Caco-2 (cell line): ENCODE measurements at places on chromosomes 7 and 10.

DNA sequence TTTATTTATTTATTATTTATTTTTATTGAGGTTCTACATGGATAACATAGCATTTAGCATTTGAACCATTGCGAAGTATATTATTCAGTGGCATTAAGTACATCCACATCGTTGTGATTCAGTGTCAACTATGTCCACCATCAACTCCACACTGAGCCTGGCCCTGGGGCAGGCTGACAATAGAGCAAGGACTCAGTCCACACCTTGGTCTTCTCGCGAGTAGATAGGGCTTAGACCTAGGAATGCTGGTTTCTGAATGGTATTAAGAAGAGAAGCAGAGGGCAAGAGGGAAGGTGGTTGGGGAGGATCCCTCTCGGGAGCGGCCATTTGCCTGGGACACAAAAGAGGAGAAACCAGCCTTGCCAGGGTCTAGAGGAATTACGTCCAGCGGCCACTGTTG is 599.2 kb upstream of the MGMT start:
- DNase-seq, result no peak

DNA sequence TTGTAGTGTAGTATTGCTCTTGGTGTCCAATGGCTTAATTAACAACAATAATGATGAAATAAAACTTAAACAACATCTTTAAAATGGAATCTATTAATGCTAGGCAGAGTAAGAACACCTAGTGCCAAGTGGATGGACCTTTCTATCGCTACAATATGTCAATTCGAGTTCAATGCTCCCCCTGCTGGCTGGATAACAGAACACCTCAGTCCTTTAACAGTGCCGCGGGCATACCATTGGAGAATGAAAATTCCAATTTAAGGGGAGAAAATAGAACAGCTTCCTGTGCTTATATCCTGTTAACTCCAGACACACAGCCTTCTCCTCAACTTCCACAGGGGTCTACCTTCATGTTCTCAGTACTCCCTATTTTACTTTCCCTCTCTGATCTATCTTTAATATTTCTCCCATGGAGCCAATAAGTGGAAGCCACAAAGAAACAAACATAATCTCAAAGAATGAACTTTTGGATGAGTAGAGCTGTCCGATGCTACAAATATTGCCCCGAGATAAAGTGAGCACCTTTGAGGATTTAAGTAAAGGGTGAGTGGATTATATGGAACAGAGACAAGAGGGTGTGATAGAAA is 41.4 kb downstream of the COL1A2 start:
- peak; percentile 77 for DNase-seq

GRCh38 chr7:150845421-150845861 is 6.9 kb upstream of the AOC1 start:
- DNase-seq, result no peak

GRCh38 chr10:85225311-85225710 is 896.9 kb downstream of the CCSER2 start:
- DNase-seq, result no peak

DNA sequence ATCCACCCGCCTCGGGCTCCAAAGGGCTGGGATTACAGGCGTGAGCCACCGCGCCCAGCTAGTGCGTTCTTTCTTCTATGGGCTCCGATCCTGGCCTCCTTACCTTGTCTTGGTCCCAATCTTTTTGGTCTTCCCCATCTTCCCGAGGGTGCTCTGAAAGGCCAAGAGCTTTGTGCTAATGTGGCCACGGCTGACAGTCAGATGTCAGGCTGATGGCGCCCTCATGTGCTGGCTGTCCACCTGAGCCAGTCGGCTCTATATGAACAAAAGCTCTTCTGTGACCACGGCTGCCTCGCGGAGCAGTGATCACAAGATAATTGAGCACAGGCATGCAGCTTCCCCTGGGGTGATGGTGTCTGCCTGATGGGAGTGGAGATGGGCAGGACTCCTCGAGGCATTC is 11.0 kb upstream of the AHCYL2 start:
- DNase-seq, result peak; percentile 72

GRCh38 chr10:47033541-47034270 is 122.5 kb downstream of the PTPN20 start:
- peak; percentile 29 for DNase-seq

DNA sequence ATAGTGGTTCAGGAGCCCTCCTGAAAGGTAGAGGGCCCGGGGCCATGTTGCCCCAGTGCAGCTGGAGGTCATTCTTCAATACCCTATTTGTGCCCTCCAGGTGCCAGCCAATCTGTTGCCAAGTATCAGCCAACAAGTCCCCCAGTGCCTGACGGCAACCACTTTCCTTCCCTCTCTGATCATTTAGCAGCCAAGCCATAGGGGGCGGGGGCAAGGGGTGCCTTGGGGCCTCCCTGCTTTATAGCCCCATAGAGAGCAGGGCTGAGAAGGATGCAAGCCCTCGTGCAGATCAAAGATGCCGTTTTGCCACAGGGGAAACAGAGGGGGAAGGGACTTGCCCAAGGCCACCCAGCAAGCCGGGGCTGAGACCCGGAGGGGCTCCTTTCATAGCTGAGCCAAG is 149.0 kb upstream of the CHST15 start:
- peak; percentile 12 for DNase-seq

- no peak for DNase-seq
Observed at GRCh38 chr10:90862908-90863514, 5.2 kb upstream of the HTR7 start.

- peak; percentile 58 for DNase-seq
Observed at GRCh38 chr10:93352638-93353383, 129.3 kb downstream of the MYOF start.

GRCh38 chr7:77222065-77222464 is 22.4 kb upstream of the FGL2 start:
- no peak for DNase-seq

DNA sequence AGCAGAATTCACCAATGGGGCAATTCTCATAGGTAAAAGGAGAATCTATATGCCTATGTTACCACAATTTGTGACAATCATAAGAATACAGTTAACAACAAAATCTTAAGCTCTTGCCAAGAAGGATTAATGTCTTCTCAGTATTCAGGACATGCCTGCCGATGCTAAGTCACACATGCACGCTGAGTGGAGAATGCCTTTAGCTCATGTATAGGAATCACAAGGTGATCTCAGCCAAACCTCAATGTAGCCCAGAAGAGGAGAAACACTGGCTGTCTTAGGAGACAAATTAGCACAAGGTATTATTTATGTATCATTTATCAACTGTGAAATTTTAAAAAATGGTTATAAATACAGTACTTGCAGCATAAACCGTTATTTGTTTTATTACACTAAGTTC is 2.7 kb downstream of the HTR7 start:
- DNase-seq, result no peak

DNA sequence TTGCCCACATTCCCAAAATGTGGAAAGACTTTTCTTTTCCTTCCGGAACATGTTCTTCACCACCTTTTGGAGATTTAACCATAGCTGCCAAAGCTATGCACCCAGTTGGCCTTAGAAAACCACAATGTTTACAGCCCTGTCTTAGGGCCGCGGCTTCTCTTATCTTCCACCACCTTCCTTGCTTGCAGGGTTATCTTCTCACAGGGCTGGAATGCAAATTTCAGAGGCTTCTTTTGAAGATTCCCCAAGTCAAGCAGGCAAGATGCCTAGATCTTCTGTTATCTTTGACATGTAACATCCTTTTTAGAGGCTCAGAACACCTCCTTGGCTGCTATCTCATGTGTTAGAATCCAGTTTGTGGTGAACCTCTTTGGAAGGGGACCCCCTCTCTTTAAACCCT is 11.1 kb downstream of the KCTD7 start:
- DNase-seq, result no peak

DNA sequence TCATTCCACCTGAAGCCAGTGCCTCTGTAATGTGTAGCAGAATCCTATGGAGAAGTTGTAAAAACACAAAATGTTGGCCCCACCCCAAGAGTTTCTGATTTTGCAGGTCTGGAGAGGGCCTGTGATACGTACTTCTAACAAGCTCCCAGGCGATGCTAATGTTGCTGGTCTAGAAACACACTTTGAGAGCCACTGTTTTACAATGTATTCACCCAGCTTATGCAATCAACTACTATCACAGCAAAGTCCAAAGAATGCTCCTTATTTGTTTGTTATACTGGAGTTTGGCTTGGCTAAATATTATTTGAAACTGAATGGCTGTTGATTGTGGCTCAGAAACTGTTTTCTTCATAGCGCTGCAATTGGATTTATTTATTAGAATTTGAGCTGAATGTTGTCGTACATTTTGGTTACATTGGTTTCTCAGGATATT is 44.3 kb downstream of the DNAJB9 start:
- DNase-seq, result no peak

- DNase-seq, result no peak
Observed at GRCh38 chr7:44971902-44972441, 6.8 kb downstream of the MYO1G start.

GRCh38 chr10:2469802-2470201 is 597.5 kb upstream of the PFKP start:
- no peak for DNase-seq

DNA sequence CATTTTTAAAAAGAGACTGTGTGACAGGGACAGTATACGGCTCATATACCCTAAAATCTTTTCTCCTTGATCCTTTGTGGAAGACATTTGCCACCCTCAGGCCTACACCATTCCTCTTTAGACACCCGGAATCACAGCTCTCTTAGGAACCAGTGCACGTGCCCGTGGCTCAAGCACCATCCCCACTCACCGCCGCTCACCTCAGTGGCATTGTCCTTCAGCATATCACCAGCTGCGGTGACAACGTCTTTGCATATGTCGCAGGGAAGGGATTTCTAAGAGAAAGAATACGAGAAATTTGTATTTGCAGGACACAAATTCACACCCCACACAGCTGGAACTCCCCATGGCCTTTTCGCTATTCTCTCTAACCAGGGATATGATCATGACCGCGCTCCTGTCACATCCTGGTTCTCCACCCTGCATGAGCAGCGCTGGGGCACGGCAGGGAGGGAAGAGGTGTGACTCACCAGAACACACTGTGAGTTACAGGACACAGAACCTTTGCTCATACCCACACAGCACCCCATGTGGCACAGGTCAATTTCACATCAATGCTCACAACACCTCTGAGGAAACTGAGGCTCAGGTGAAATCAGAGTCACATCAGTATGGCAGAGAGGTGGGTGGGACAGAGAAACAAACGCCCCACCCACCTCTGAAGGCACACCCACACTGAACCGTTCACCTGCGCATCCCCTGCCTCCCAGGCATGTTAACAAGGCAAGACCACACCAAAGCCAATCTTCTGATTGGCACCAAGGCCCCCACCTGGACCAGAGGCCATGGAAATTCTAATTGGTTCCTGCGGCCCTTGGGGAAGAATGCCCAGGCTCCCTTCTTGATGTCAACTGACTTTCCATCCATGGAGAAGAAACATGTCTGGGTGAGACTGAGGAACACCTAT is 19.2 kb downstream of the PSAP start:
- no peak for DNase-seq

DNA sequence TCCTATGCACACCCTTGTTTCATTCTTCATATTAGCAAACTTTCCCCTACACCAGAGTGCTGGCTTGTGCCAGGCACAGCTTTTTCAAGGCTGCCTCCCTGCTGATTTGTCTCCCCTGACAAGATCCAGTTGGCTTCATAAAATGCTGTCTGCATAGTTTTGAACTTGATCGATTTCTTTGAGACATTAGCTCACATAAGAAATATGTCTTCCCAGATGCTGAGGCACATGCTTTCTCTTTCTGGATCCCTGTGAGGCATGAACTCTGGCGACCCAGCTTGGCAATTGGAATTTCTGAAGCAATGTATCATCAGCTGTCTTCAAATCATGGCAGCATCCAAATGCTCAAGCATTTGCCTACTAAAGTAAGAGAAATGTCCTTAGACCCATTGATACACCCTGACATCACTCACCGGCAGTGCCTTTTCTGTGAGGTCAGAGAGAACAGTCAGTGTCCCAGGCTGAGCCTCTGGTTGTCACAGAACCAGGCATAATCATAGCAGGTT is 616.4 kb upstream of the GHITM start:
- DNase-seq, result no peak

GRCh38 chr10:675532-675931 is 13.9 kb downstream of the DIP2C start:
- no peak for DNase-seq

DNA sequence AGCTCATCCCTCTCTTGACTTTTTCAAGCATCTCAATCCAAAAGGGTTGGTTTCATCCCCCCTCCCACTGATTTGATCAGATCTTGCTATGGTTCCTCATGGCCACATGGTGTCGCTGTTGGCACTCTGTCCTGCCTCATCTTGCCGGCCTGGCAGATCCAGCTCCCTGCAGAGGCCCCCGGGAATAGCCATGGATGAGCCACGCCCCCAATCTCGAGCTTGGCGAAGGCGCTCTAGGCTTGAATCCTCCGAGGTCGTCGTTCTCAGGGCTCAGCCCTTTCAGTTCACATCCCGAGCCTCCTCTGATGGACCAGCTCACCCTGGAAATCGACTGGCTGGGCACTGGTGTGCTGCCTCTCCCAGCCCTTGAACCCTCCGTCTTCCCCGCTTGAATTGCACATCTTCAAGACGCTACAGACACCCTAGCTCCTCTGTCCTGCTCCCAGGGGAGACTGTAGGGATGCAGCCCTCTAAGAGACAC is 628.7 kb downstream of the TYW1 start:
- peak; percentile 67 for DNase-seq

DNA sequence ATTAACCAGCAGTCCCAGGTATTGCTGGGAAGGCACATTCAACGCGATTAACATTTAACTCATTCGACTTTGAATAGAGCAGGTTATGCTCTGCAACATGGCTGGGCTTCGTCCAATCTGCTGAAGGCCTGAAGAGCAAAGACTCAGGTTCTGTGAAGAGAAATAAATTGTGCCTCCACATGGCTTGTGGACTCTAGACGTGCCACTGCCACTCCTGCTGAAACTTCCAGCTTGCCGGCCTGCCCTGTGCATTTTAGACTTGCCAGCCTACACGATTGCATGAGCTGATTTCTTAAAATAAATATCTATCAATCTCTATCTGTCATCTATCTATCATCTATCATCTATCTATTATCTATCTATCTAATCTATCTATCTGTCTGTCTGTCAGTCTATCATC is 138.0 kb downstream of the WDR37 start:
- no peak for DNase-seq

- no peak for DNase-seq
Observed at GRCh38 chr7:127865466-127865865, 165.8 kb downstream of the LRRC4 start.

- no peak for DNase-seq
Observed at GRCh38 chr10:69738071-69738470, 63.6 kb upstream of the COL13A1 start.

GRCh38 chr7:148276314-148277041 is 314.1 kb upstream of the C7orf33 start:
- DNase-seq, result no peak

GRCh38 chr10:94678475-94678874 is 5.1 kb upstream of the CYP2C18 start:
- DNase-seq, result no peak

- DNase-seq, result no peak
Observed at GRCh38 chr7:107857541-107857912, 33.5 kb upstream of the DLD start.

- peak; percentile 30 for DNase-seq
Observed at GRCh38 chr7:134047675-134048074, 79.5 kb upstream of the LRGUK start.

- no peak for DNase-seq
Observed at GRCh38 chr7:143376396-143376795, 4.7 kb upstream of the ZYX start.

- DNase-seq, result no peak
Observed at GRCh38 chr7:43199371-43200160, 87.1 kb downstream of the HECW1 start.
